ENCODE measurements at places on chromosomes 11 and 22. TPM values are rescaled to one million over a fixed set of nuclear protein-coding genes. Genes with fewer than 3 reads are reported as not detected.
A peak's percentile ranks its signal among the peaks of the same experiment; 100 is the strongest.

DNA sequence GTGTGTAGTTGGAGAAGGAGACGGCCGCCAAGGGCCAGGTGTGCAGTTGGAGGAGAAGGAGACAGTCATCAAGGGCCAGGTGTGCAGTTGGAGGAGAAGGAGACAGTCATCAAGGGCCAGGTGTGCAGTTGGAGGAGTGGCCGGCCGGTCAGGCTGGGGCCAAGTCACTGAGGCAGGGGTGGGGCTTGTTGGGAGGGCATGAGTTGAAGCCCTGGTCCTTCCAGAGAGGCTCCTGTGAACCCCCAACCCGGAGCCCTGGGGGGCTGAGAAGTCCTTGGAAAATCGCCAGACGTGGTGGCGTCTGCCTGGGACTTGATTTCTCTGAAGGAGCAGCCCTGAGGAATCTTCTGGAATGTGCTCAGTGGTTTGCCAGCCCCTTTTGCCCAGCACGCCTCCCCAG is 1320.5 kb downstream of the BRD1 start:
- no peak overlapping the region for H3K4me3 ChIP-seq
- DNase-seq, result no peak
- H3K4me1 ChIP-seq, result no peaks in the 10 kb centered on the region
- no peaks in the 10 kb centered on the region for H3K27me3 ChIP-seq
- H3K27ac ChIP-seq, result no peak overlapping the region

Gene ACRV1
- not detected for total RNA-seq

DNA sequence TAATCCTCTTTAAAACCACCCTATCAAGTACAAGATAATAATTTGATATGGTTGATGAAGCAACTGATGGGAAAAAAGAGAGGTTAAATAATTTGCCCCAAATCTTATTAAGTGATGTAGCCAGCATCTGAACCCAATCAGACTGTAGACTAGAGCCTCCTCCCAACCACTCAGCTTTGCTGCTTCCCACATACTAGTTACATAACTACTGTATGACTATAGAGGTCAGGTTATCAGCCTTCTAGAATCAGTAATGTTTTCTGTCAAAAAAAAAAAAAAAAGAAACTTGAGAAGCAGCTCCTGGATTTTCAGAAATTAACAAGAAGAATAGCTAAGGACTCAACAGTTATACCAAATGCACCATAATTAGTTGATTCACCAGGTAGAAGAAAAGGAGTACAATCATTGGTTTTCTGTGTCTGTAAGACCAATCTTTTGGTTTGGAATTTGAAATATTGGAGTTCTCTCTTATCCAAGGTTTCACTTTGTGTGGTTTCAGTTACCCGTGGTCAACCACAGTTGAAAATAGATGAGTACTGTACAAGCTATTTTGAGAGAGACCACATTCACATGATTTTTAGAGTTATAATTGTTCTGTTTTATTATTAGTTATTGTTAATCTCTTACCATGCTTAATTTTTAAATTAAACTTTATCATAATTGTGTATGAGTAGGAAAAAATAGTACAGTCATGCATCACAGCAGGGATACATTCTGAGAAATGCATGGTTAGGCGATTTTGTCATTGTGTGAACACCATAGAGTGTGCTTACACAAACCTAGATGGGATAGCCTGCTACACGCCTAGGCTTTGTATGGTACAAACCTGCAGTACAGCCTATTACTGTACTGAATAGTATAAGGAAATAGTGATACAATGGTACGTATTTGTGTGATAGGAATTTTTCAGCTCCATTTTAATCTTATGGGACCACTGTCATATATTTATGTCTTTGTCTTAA is 72.2 kb downstream of the PDHX start:
- H3K4me3 ChIP-seq, result no peak overlapping the region
- H3K4me1 ChIP-seq, result no peaks in the 10 kb centered on the region

- H3K27ac ChIP-seq, result peak overlapping the region; percentile 12
- H3K27me3 ChIP-seq, result no peaks in the 10 kb centered on the region
Measured at GRCh38 chr22:42630901-42631602, 9.3 kb downstream of the ATP5MGL start.

Gene ADORA2A
- total RNA-seq, result 14.5 TPM

GRCh38 chr11:107744736-107745135 is 32.9 kb upstream of the SLN start:
- H3K36me3 ChIP-seq, result no peaks in the 10 kb centered on the region
- H3K27me3 ChIP-seq, result no peaks in the 10 kb centered on the region
- H3K27ac ChIP-seq, result no peak overlapping the region
- no peaks in the 10 kb centered on the region for H3K4me1 ChIP-seq

GRCh38 chr22:38313384-38313955 is 3.8 kb downstream of the CSNK1E start:
- DNase-seq, result peak; percentile 50
- H3K4me1 ChIP-seq, result peaks cover 55% of the 10 kb centered on the region
- H3K27ac ChIP-seq, result peak overlapping the region; percentile 98
- peak overlapping the region; percentile 75 for H3K4me3 ChIP-seq

Gene C11orf24
- total RNA-seq, result 37.9 TPM

GRCh38 chr11:1005928-1006327 is 30.6 kb downstream of the MUC6 start:
- peaks cover 59% of the 10 kb centered on the region for H3K36me3 ChIP-seq
- no peak overlapping the region for H3K27ac ChIP-seq
- H3K4me3 ChIP-seq, result no peak overlapping the region
- DNase-seq, result no peak
- H3K4me1 ChIP-seq, result no peaks in the 10 kb centered on the region

- peaks cover 9% of the 10 kb centered on the region for H3K4me1 ChIP-seq
- no peaks in the 10 kb centered on the region for H3K27me3 ChIP-seq
- H3K4me3 ChIP-seq, result no peak overlapping the region
- no peak overlapping the region for H3K27ac ChIP-seq
Measured at GRCh38 chr11:96538104-96538503, 148.3 kb downstream of the JRKL start.

Gene SYT7
- not detected for total RNA-seq

GRCh38 chr22:30045494-30045887 is 34.8 kb upstream of the HORMAD2 start:
- H3K27me3 ChIP-seq, result no peaks in the 10 kb centered on the region
- no peaks in the 10 kb centered on the region for H3K4me1 ChIP-seq
- H3K27ac ChIP-seq, result no peak overlapping the region
- H3K4me3 ChIP-seq, result no peak overlapping the region

DNA sequence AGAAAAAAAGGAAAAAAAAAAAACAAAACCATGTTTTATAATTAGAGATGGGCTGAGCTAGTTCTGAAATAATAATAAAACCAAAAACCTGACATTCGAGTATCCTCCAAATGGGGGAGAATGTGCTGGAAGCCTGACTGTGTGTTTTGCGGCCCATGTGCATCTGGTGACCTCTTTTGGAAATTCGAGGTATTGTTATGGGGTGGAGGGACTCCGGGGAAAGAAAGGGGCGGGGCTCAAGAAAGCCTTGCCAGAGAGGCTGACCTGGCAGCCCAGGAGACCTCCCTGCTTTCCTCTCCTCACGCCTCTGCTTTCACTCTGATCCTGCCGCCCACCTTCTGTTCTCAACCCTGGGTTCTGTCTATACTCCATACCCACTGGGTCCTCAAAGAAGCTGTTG is 72.9 kb downstream of the CTTN start:
- no peaks in the 10 kb centered on the region for H3K36me3 ChIP-seq
- no peak overlapping the region for H3K4me3 ChIP-seq
- no peak overlapping the region for H3K27ac ChIP-seq
- no peak for DNase-seq

DNA sequence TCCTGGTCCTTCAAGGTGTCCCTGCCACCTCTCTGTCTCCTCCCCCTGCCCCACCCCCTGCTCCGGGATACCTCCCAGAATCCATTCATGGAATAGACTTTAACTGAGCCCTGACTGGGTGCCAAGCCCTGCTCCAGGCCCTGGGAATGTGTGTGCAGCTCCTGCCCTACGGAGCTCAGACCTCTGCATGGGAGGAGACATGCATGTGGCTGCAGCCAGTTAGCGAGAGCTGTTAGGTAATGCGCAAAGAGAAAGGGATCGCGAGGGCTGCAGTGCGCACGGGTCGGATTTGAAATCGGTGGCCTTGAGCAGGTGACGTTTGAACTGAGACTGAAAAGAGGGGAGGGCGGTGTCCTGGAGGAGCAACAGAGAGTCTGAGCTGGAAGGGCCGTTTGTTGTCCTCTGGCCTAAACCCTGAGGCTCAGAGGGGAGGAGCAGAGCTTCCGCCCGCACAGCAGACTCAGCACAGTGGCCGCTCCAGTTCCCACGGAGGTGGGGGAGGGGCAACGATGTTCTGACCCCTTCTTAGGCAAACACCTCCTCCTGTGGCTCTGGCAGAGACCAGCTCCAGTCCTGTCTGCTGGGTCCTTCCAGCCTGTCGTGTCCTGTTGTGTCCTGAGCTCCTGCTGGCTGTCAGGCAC is 19.8 kb upstream of the LRRC10B start:
- no peaks in the 10 kb centered on the region for H3K36me3 ChIP-seq
- H3K27me3 ChIP-seq, result no peaks in the 10 kb centered on the region
- H3K4me1 ChIP-seq, result peaks cover 5% of the 10 kb centered on the region
- no peak for DNase-seq

GRCh38 chr11:46149342-46149741 is 28.1 kb upstream of the PHF21A start:
- no peak overlapping the region for H3K27ac ChIP-seq
- DNase-seq, result no peak
- H3K36me3 ChIP-seq, result no peaks in the 10 kb centered on the region
- no peaks in the 10 kb centered on the region for H3K27me3 ChIP-seq
- H3K4me3 ChIP-seq, result no peak overlapping the region

- no peak overlapping the region for H3K27ac ChIP-seq
Measured at GRCh38 chr22:31259798-31260473, 32.4 kb downstream of the PIK3IP1 start.

GRCh38 chr22:28981818-28982499 is 79.7 kb downstream of the C22orf31 start:
- H3K36me3 ChIP-seq, result no peaks in the 10 kb centered on the region
- no peak overlapping the region for H3K4me3 ChIP-seq
- H3K4me1 ChIP-seq, result peaks cover 23% of the 10 kb centered on the region
- no peak for DNase-seq
- no peak overlapping the region for H3K27ac ChIP-seq

- DNase-seq, result no peak
- H3K36me3 ChIP-seq, result no peaks in the 10 kb centered on the region
- H3K4me1 ChIP-seq, result peaks cover 75% of the 10 kb centered on the region
- no peaks in the 10 kb centered on the region for H3K27me3 ChIP-seq
Measured at GRCh38 chr22:46066691-46067090, 83.6 kb upstream of the PPARA start.

- no peak for DNase-seq
- H3K4me3 ChIP-seq, result no peak overlapping the region
- no peak overlapping the region for H3K27ac ChIP-seq
- H3K4me1 ChIP-seq, result no peaks in the 10 kb centered on the region
- no peaks in the 10 kb centered on the region for H3K27me3 ChIP-seq
Measured at GRCh38 chr11:77299528-77299993, 1.9 kb downstream of the GDPD4 start.

DNA sequence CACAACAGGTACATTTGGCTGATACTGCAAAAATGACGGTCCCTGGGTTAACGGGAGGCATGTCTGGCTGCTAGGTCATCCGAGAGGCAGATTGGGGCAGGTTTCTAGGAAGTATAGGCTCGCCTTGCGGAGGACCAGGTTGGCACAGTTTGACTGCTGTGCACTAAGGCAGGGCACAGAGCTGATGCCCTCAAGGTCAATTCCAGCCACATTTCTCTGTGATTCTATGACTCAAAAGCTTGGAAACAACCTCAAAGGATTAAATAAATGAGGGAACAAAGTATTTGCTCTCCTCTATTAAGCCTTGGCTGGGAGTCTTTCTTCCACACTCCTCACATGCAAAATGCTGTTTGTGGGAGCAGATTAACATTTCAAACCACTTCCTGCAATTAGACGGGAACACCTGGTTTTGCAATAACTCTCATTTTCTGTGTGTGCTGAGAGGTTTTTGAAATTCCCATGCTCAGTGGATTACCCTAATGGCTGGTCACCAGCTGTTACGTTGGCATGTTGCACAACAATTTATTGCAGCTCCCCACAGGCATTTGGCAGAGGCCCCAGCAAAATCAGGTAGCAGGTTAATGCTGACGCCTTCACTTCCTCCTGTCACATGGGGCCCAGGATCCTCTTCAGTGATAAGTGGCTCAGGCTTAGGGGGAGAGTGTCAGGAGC is 61.0 kb upstream of the PLET1 start:
- H3K27ac ChIP-seq, result no peak overlapping the region
- no peaks in the 10 kb centered on the region for H3K36me3 ChIP-seq

Gene IGLL1
- total RNA-seq, result not detected

DNA sequence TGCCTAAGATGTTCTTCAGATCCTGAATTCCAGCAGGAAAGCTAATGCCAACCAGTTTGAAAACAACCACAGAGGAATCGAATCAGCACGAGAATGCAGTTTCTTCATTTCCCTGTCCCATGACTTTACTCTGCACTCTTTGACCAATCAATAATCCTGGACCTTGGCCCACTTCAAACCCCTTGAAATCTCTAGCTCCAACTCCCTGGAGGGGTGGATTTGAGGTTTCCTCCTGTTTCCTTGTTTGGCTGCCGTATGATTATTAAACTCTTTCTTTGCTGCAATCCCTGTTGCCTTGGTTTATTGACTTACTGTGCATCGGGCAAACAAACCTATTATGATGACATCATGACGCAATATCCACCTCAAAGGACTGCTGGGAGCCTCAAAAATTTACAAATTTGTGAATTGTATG is 109.3 kb downstream of the FBXO7 start:
- H3K4me1 ChIP-seq, result peaks cover 19% of the 10 kb centered on the region
- no peaks in the 10 kb centered on the region for H3K36me3 ChIP-seq
- no peak overlapping the region for H3K27ac ChIP-seq
- H3K4me3 ChIP-seq, result no peak overlapping the region
- DNase-seq, result no peak

DNA sequence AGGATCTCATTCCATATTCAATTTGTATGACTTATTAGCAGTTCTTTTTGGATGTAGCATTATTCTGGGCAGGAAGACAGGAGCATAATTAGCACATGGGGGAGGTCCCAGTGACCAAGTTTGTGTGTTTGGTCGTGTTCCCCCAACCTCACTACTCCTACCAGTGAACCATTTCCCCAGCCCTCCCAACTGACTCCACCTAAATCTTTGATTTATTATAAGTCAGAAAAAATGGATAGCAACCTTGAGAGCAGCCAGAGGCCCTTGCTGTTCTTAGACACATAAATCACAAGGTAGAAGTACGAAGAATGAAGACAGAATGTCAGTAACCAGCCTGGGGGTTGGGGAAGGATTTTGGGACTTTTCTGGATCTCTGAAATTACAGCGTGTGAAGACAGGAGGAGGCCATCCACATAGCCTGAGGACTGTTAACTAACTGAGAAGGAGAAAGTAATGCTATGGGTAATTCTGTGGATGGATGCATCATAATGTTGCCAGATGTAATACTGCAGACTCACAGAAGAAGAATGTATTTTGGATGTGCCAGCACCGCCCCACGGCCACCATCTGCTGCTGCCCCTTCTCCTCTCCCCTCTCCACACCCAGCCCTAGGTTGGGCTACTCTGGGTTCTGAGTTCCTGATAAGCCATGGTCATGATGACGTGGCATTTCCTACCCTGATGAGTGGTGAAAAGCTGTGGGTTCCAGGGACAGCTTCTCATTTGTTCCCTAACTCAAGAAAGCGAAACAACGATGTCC is 124.3 kb upstream of the TTC12 start:
- peaks cover 79% of the 10 kb centered on the region for H3K4me1 ChIP-seq
- no peaks in the 10 kb centered on the region for H3K36me3 ChIP-seq
- H3K4me3 ChIP-seq, result no peak overlapping the region
- H3K27me3 ChIP-seq, result no peaks in the 10 kb centered on the region

GRCh38 chr22:41863472-41863871 is 30.6 kb downstream of the SREBF2 start:
- no peak overlapping the region for H3K4me3 ChIP-seq
- no peak for DNase-seq
- peaks cover 6% of the 10 kb centered on the region for H3K4me1 ChIP-seq
- peaks cover 8% of the 10 kb centered on the region for H3K36me3 ChIP-seq
- no peak overlapping the region for H3K27ac ChIP-seq

Measured in thoracic aorta (tissue), 2 donors.